GM18507 (cell line): ENCODE measurements at places on chromosomes 3 and 15.

DNA sequence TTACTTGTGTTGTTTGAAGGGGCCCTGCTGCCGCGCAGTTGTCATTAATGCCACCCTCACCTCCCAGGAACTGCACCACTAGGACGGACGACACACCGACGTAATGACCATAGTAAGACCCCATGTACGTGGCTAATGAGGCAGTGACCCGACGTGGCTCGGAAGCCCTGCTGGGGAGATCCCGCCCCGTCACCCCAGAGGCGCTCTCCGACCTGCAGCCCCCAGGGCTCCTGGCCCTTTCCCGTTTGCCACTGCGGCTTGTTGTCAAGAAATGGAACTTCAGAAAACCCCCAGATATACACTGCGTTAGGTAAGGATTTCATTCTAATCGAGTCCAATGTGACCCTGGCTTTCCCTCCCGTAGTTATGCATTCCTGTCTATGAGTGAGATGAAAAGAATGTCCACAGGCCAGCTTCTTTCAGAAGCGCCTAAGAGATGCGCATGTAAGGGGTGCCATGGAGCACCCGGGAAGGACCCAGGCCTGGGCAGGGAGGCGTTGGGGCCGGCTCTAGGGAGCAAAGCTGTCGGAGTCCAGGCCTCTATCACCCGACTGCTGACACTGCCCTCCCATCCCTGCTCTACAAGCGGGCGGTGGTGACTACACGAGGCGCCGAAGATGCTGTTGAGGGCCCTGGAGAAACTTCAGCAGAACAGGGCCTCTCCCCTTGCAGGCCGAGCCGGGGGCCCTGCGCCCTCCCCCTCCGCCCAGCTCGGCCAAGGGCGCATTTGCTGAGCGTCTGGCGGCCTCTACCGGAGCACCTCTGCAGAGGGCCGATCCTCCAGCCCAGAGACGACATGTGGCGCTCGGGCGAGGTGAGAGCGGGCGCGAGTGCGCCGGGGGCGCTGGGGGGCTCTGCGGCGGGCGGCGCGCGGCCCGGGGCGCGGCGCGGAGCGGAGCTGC, at the start of gene GABRA5:
GABRA5 (plus strand) TSS at position 765 of the 902 bp plus-strand sequence. CDS start 2,187 bp downstream, outside the sequence.
- no peak for DNase-seq

DNA sequence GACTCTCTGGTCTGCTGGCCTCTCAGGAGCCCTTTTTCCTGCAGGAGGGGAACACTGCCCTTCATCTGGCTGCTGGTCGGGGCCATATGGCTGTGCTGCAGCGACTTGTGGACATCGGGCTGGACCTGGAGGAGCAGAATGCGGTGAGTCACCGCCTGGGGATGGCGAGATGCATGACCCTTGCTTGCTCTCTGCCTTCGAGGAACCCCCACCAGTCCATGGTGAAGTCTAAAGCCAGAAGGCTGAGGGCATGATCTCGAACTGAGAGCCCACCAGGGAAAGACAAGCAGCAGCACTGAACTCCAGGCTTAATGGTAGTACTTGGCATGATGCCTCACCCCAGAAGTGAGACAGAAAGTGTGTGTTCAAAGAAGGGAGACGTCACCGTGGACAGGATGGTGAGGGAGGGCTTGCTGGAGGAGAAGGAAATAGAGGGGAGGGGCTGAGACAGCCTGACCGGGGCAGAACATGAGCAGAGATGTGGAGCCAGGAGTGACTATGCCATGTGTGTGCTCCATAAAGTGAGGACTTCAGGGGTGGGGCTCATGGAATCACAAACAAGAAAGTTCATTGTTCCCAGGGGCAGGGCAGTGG, 19.2 kb downstream of the ANKDD1A start:
- no peak for DNase-seq

GRCh38 chr15:76058714-76059319, 968 bp upstream of the TMEM266 start:
- DNase-seq = no peak

GRCh38 chr15:71329041-71329440, 213.8 kb downstream of the THSD4 start:
- DNase-seq = no peak

GRCh38 chr3:115071166-115071565, 75.9 kb downstream of the ZBTB20 start:
- DNase-seq = no peak

DNA sequence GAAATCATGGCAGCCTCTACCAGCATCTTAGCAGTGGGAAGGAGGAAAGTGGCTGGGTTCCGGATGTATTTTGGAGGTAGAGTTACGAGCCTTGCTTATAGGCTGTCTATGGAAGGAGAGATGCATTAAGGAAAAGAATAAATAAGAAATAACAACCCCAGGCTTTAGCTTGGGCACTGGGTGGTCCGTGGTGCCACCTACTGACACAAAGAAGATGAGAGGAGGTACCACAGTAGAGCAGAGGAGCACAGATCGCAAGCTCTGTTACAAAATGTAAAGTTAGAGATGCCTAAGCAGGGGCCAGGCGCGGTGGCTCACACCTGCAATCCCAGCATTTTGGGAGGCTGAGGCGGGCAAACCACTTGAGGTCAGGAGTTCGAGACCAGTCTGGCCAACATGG, 74.8 kb downstream of the TMEM39A start:
- DNase-seq = no peak

- no peak for DNase-seq
Measured at GRCh38 chr3:159232966-159233365, 431.1 kb downstream of the MFSD1 start.

- DNase-seq = no peak
Measured at GRCh38 chr3:129673012-129673411, 66.5 kb upstream of the PLXND1 start.

DNA sequence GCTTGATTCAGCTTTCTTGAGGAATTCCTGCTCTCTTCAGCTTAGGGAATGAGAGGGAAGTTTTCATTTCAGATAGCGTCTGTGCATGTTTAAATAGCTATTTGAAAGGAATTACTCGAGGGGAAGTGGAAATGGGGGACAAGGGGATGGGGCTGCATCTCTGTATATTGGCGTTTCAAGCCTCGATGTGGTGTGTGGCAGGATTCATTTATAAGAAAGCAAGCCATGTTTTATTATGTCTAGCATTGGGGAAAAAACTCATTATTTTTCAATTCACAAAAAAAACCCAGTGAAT, 1.0 kb downstream of the ATP2C1 start:
- no peak for DNase-seq

DNA sequence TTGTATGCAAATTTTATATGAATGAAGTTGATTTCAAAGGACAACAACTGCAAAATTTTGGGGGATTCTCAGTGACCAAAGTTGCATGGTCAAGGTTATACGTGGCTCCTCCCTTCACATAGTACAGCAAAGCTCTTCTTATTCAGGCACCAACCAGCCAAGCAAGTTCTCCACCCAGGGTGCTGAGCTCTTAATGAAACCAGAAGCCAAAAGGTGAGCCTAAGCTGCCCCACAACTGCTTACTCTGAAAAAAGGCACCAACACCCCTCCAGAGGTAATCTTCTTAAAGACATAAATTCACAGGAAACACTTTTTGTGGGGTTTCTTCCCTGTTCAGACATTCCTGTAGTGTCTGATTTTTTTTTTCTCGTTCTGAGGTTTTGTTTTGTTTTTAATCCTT, 106.1 kb upstream of the GMNC start:
- no peak for DNase-seq
